Hippocampal formation (tissue), 2 donors: ENCODE measurements at places on chromosomes 7 and 10.

GRCh38 chr7:107232568-107233090 is 63.8 kb downstream of the HBP1 start:
- DNase-seq = no peak

DNA sequence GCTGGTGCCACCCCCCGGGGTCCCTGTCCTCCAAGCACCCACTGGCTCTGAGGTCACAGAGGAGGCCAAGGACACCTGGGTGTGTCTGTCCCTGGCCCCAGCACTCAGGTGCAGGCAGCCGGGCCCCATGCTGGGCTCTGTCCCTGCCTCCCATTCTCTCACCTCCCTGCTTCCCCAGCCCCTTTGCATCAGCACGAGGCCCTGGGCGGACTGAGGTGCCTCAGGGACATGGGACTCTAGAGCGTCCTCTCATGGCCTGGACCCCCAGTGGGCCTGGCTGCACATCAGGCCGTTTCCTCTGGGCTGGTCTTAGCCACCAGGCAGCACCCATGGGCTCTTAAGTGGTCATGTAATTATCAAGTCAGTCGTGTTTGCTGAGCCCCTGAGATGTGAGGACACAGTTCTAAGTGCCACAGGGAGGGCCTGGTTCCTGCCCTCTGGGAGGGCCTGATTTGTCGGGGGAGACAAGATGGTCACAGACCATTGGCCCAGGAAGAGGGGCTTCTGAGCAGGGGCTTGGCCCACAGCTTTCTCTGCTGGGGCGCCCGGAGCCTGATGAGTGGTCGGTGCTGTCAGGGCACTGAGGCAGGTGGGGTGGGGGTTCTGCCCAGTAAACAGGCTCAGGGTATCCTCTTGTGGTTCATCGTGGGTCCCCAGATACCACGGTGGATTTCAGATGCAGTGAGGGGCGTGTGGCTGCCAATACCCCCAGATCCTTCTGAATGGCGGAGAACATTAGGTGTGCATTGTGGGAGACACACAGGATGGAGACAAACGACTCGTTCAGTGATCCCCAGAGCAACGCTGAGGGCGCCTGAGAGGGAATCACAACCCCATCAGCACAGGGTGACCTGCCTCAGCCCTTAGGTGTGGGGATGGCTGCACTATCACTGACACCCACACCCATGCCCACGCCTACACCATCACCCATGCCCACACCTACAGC is 152.5 kb downstream of the WDR37 start:
- DNase-seq = no peak

DNA sequence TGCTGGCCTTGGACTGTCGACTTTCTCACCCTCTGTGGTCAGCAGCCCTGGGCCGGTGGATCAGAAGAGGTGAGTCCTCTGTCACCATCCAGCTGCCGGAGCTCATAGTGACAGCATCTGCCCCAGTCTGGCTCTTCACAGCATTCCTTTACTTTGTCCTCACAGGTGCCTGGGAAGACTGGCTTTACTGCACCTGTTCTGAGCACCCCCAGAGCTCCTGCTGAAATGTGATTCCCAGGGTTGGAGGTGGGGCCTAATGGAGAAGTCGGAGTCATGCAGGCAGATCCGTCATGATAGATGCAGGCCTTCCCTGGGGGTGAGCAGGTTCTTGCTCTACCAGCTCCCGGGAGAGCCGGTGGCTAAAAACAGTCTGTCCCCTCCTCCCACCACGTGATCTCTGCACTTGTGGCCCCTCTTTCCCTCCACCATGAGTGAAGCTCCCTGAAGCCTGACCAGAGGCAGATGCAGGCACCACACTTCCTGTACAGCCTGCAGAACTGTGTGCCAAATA is 171.5 kb downstream of the ZMYND11 start:
- DNase-seq = no peak

DNA sequence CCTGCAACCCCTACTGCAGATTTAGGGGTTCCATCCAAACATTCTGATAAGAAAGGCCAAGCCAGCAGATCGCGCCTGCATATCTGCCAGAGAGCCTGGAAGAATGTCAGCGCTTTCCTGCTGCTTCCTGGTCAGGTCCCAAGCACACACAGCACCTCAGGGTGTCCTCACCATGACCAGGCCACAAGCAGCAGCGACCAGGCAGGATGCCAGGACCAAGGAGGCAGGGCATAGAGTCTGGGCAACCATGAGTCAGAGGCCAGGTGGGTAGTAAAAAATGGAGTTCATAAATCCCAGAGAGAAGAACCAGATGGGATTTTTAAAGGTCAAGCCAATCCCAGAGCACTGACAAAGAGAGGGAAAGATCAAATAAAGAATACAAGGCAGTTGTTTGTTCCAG is 5.5 kb upstream of the FAM131B start:
- DNase-seq = no peak

DNA sequence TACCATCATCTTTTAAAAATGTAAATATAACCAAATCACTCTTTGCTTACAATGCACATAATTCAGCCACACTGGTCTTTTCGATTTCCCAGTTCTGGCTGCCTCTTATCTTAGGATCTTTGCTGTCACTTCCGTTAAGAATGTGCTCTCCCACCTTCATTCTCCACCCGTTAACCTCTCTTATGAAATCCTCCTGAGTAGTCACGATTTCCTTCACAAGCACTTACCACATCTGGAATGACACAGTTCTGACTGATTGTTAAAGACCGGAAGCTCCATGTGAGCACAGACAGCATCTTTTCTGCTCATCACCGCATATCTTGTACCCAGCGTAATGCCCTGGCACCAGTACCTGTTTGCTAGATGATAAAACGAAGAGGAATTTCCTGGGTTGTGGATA is 84.3 kb downstream of the CUL2 start:
- DNase-seq = no peak

- DNase-seq = no peak
These were observed 767 bp upstream of the CYP26A1 start for GRCh38 chr10:93072713-93073538.

DNA sequence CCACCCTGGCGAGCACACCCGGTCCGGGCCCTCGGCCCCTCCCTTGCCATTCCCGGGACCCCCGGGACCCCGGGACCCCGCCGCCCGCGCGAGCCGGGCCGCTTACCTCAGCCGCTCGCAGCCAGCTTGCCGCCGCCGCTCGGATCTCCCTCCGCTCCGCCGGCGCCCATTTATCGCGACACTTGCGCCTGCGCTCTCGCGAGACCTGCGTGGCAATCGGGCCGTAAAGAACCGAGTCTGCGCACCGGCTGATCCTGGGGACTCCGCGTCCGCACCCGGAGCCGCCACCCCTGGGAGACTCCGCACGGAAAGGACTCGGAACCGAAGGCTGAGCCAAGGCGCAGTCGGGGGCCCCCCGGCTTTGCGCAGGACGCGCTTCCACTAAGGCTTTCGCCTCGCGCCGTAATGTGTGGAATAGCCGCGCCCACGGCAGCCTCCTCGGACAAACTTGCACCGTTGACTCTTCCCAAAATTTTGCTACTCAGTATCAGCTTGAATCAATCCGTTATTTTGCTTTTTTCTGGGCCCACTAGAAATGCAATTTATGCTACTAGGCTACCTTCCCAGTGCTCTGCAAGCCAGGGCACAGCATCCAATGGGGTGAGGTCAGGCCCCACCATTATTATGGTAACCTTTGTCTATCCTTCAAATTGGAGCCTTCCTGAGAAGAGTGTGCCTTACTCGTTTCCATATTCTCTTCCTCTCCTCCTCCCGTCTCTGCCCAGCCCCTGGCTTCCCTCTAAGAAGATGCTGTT is at the start of gene MAD1L1:
Gene MAD1L1, minus strand, starts transcription at position 180 of the 755 bp plus-strand sequence. CDS start 2,812 bp downstream, outside the sequence.
- DNase-seq = peak; percentile 64

GRCh38 chr10:105973360-105973759 is 1191.1 kb downstream of the SORCS1 start:
- DNase-seq = no peak

DNA sequence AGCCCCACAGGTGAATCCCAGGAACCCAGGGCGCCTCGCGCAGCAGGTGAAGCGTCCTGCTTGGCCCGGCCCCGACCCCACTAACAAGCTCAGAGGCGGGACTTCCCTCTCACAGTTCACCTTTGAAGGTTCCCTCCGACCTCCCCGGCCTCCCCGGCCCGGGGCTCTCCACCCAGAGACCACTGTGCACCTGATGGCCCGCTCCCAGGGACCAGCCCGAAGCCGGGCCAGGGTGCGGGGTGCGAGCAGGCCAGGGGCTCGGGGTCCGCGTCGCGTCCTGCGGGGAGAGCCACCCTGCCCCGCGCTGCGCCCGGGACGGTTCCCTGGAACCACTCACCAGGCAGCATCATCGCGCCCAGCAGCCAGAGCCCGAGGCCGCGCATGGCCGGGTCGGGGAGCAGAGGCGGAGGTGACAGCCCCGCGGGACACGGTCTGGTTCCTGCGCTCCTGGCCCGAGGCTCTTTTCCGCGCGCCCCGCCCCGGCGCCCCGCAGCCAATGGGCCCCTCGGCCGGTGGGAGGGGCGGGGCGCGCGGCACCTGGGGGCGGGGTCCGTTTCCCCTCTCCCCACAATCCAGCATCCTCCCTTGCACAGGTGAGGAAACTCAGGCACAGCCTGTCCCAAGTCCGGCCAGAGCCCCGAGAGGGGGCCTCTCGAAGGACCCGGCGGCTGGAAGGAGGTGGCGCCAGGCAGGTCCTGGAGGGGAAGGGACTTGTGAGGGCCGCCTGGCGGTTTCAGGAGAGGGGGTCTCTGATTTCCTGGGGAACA is at the start of gene ADAM8:
Gene ADAM8, minus strand, starts transcription at position 434 of the 767 bp plus-strand sequence. Its CDS starts 51 bp downstream, at position 383.
- no peak for DNase-seq

DNA sequence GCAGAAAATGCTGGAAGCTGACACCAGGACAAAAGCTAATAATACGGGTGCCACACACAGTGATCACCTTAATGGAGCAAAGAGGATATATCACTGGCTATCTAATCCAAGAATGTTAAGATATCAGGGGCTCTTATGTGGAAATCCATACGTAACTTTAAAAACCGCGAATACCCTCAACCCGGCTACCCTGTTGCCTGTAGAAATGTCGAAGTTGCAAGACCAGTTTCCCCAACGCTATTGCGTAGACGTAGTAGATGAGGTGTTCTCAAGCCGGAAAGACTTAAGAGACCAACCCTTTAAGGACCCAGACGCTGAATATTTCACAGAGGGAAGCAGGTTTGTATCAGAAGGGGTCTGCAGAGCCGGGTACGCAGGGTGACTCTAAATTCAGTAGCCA is 7.9 kb upstream of the CYREN start:
- no peak for DNase-seq

DNA sequence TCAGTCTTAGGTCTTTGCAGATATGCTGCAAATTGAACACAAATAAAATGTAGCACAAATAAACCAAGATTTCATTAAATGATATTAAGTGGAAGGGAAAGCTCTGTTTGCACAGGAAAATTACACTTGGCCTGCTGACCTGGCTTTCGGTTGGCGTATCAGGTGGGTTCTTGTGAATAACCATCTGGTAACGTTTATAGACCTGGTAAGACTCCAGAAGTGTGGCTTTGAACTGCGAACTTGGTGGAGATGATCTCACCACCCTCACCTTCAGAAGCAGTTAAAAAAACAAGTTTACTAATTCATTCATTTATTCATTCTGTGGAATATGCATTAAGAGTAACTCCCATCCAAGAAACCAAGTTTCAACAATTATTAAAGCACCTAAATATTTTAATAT is 28.1 kb downstream of the ATE1 start:
- no peak for DNase-seq

DNA sequence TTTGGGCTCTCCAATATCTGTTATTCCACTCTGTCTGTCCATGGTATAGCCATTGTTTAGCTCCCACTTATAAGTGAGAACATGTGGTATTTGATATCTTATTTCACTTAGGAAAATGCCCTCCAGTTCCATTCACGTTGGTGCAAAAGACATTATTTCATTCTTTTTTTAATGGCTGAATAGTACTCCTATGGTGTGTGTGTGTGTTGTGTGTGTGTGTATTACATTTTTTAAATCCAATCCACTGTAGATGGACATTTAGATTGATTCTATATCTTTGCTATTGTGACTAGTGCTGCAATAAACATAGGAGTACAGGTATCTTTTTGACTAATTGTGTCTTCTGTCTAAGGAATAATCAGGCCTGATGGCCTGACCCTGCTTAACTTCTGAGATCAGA is 7.4 kb upstream of the CPED1 start:
- no peak for DNase-seq

DNA sequence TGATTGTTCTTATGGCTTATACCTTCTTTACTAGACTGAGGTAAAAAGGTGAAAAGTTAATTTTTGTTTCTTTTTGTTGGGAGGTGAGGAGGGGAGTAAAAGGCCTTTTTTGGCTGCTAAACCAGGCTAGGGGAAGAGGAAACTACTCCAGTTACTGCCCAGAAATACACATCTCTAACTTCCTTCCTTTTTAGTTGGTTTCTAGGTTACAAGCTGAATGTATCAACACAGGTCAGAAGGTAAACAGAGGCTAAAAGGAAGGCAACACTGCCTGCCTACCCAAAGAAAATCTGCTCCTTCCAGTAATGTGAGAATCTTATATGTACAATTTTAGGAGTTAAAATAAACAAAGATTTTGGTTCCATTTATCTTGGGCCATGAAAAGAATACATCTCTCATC is 140.4 kb downstream of the NRBF2 start:
- DNase-seq = no peak

DNA sequence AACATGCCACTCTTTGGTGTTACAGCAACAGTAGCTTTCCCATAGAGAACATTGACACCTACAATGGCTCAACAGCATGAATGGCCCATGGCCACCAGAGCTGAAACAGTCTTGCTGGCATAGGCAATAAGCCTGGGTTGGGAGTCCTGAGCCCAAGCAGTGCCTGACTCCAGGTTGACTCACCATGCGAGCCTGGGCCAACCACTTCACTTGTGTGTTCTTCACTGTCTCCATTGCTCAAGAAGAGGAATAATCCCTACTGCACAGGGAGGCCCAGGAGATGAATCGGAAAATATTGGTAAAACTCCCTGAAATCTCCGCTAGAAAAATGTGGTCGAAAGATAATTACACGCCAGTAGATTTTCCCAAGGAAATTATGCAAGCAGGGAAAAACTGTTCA is 89.2 kb upstream of the INHBA start:
- no peak for DNase-seq

GRCh38 chr10:12406764-12407400 is 57.5 kb downstream of the CAMK1D start:
- no peak for DNase-seq

- DNase-seq = no peak
These were observed 572.4 kb downstream of the ATRNL1 start for GRCh38 chr10:115665549-115665948.

DNA sequence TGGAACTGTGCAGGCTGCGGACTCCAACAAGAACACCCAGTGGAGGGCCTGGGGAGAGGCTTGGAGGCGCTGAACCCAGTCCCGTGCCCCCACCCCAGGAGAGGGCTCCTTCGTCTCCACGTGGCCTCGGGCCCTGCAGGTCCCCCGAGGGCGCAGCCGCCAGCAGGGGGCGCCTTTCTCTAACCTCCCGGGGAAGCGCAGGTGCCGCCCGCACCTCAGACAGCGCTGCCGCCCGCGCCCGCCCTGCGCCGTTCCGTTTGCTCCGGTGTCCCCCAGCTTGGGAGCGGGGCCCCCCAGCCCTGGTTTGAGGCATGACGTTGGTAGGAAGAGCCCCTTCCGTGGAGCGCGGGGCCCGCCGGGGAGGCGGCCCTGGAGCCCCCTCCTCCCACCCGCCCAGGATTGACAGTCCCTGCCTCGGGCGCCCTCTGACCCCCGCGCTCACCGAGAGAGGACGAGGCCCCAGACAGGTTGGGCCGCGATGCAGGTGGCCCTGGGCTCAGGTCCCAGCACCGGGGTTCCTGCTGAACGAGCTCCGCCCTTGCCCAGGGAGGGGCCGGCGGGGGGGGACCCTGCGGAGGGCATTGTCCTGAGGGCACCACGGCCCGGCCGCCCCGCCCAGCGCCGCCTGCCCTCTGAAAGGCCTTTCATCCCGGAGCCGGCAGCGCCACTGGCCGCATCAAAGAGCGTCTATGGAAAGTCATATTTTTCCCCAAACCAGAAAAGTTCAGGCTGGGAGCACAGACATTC is 42.8 kb downstream of the FOXL3 start:
- DNase-seq = peak; percentile 68
